Putamen (tissue), 1 donor: ENCODE measurements at places on chromosomes 5 and 9.

DNA sequence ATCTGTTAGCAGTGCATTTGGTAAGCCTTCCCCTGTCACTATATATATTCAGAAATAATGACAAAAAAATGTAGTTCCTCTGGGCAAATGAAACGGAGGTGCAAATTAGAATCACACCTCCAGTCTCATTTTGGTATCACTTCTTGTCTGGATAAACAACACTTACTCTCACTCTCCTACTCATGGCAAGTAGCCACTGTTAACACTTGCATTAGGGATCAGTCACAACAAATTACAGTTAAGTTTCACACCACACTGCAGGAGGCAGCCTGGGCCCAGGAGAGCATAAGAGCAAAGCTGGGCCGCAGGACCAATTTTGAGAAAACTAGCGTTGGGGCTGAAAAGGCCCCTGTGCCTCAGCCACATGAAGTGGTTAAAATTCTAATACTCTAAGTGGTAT, 161.0 kb downstream of the ELAVL2 start:
- no peak for DNase-seq

DNA sequence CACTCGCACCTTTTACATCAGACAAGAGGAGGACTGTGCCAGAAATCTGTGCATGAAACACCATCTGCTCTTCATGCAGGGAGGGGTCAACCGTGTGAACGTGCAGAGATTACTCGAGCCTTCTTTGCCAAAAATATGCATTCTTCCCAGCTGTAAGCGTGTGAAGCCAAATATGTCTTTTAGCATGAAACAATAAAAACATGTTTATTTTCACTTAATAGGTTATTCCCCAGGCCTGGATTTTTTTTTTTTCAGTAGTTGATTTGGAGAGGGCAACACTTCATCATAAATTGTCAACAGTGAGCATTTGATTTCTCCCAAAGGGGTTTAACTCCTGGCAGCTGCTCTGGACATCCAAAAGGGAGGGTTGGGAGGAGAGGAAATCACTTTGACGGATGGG, 23.8 kb downstream of the PLAC8L1 start:
- DNase-seq, result no peak

- no peak for DNase-seq
Observed at GRCh38 chr5:116375926-116376325, 198.7 kb downstream of the SEMA6A start.

- no peak for DNase-seq
Observed at GRCh38 chr9:125183054-125183453, 6.5 kb downstream of the PPP6C start.

GRCh38 chr5:147591120-147591519, 81.3 kb upstream of the DPYSL3 start:
- no peak for DNase-seq
